SK-N-DZ (cell line): ENCODE measurements at places on chromosomes 1 and 21.

- no peak for DNase-seq
Measured at GRCh38 chr1:69648486-69648885, 80.8 kb downstream of the LRRC7 start.

GRCh38 chr1:221648201-221648600 lies 93.7 kb downstream of the DUSP10 start:
- no peak for DNase-seq

GRCh38 chr1:25195835-25196234 lies 36.5 kb downstream of the SYF2 start:
- no peak for DNase-seq

DNA sequence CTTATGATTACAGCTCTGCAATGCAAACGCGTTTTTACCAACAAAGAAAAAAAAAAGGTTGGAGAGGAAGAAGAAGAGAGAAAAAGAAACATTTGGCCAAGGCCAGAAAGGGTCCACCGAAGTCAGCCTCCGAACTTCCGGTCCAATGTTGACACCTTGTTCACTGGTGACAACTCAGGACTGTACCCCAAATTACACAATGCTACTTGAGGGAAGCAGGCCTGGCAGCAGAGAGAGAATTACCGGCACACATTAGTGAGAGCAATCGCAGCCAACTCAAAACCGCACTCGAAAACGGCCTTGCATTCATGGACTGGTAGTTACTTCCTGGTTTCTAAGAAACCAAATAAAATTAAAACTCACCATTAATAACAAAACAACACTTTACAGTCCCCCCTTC lies 652.5 kb downstream of the KIF26B start:
- no peak for DNase-seq

- no peak for DNase-seq
Measured at GRCh38 chr21:45169682-45170081, 95.3 kb downstream of the ADARB1 start.

DNA sequence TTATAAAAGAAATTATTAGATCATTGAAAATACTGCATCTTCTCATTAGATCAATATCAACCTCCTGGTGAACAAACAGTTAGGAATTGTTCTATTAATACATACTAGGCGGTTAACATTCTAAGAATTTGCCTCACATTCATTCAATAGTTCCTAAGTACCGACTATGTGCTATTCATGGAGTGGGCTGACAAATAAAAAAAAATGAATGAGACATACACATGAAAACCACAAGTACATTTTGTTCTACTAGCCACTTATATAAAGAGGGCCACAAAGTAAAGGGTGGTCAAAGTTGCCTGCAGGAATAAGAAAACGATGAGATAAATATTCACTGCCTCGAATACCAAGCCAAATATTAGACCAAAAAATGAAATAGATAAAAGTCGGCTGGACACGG lies 294.4 kb downstream of the SDCCAG8 start:
- DNase-seq: no peak

- DNase-seq: no peak
Measured at GRCh38 chr1:39205781-39206464, 1.4 kb downstream of the MACF1 start.
